ENCODE measurements at places on chromosomes 4 and X.

GRCh38 chrX:39381422-39381821 is 580.2 kb downstream of the MID1IP1 start:
- no peak for DNase-seq

DNA sequence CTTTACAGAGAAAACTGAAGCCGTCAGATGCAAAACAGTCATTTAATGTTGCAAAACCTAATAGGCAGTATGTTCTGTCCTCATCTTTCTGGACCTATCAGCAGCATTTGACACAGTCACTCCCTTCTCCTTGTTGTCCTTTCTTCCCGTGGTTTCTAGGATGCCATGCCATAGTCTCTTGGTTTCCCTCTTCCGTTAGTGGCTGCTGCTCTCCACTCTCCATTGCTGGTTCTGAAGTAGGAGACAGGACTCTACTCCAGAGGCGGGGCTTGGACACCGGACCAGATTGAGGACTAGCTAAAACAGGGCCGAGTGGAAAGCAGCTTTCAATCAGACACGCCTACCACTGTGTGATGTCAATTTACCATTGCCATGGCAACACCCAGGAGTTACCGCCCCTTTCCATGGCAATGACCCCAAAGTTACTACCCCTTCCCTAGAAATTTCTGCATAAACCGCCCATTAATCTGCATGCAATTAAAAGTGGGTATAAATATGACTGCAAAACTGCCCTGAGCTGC is 88.8 kb upstream of the CCDC160 start:
- DNase-seq: no peak

- DNase-seq: no peak
These were observed 5.5 kb upstream of the SMIM20 start for GRCh38 chr4:25908491-25908901.

DNA sequence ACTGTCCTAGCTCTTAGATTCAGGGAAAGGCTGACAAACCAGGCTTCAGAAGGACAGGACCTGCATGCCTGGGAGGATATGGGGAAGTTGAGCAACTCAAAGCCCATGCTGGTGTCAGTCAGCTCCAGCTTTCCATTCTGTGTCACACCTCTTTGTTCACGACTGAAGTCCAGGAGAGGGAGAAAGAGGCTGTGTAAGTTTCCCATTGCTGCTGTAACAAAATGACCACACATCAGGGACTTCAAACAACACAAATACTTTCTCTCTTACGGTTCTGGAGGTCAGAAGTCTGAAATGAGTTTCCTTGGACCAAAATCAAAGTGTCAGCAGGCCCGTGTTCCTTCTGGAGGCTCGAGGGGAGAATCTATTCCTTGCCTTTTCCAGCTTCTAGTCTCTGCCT is 50.6 kb upstream of the STX18 start:
- no peak for DNase-seq

DNA sequence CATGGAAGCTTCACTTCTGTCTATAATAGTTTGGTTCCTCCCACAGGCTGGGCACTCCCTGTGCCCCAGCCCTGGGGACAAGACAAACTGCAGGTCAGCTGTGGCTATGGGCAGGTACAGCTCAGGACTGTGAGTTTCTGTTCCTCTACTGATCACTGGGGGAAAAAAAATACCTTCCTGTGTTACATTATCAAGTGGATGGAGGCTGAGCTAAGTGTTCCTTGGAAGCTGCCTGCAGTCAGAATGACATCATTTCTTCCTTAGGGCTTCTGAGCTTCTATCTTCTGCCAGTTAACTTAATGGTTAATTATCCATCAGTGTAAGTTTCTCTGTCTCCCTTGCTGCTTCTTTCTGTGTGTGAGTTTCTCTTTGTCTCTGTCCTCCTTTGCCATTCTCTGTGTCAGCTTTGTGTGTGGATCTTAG is 4.6 kb downstream of the RAB33A start:
- no peak for DNase-seq

GRCh38 chr4:140116442-140117104 is 37.4 kb downstream of the MAML3 start:
- DNase-seq: no peak

GRCh38 chrX:153671589-153672530 is 1.8 kb downstream of the PNCK start:
- DNase-seq: no peak

DNA sequence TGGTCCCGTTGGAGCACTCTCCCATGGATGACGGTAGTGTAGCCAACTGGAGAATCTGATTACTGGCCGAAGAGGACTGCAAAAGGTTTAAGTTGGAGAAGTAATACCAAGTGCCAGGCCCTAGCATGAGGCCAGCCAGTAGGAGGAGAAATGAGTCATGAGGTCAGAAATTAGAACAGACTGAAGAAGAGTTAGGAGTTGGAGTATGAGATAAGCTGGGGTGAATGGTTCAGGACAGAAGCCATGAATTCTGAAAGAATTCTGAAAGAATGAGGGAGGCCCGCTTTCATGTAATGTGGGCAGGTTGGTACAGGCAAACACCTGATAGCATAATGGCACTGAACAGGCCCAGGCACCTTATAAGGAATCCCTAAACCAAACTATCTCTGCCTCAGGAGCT is 18.4 kb upstream of the STK26 start:
- DNase-seq: no peak

- DNase-seq: no peak
These were observed 48.0 kb upstream of the LAS1L start for GRCh38 chrX:65582450-65583082.

GRCh38 chr4:143407474-143407873 is 70.8 kb downstream of the GAB1 start:
- DNase-seq: no peak

DNA sequence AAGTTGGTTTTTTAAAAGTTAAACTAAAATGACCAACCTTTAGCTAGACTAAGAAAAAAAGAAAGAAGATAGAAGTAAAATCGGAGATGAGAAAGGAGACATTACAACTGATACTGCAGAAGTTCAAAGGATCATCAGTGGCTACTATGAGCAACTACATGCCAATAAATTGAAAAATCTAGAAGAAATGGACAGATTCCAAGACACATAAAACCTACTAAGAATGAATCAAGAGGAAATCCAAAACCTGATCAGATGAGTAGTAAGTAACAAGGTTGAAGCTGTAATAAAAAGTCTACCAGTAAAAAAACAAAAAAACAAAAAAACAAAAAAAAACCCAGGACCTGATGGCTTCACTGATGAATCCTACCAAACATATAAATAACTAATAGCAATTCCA is 16.1 kb downstream of the IQCM start:
- DNase-seq: no peak

- DNase-seq: no peak
These were observed 34.0 kb upstream of the ENPP6 start for GRCh38 chr4:184251670-184251980.

- no peak for DNase-seq
These were observed 809.0 kb upstream of the DIAPH2 start for GRCh38 chrX:95875661-95876060.

- DNase-seq: no peak
These were observed 223.2 kb downstream of the PRDM5 start for GRCh38 chr4:120699354-120699753.

- no peak for DNase-seq
These were observed 23.2 kb upstream of the RASL11B start for GRCh38 chr4:52838729-52839586.

GRCh38 chrX:53286171-53286570 is 4.8 kb upstream of the IQSEC2 start:
- DNase-seq: no peak

DNA sequence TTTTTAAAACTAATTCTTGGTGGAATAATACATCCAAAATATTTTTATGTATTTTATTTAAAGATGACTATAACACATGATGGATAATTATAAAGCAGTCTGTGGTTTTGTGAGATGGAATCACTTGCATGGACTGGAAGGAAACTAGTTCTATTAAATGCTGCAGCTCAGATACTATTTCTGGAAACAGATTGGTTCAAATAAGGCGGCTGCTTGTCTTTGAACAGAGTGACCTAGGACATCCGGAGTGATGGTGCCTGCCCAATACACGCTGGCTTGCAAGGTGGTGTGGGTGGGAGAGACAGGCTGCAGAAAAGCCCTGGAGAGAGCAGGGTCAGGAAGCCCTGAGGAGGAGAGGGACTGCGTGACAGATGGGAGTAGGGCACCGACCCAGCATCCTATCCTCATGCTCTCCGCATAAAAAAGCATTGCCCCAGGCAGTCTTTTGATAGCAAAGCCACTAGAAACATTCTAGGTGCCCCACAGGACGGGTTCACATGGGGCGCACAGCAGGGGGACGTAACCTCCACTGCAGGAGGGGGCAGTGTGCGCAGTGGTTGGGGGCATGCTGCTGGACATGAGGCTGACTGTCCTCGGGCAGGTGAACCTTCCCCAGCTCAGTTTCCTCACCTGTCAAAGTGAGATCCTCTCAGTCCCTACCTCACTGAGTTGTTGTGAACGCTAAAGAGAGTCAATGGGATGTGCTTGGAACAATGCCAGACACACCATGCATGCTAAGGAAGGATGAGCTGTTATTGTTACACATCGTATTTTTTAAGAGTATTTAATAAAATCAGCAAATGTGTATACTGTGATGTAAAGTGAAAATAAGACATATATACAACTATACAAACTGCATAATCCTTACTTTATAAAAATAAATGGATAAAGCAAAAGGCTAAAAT is 71.3 kb downstream of the EVC2 start:
- no peak for DNase-seq
